ENCODE measurements at places on chromosomes 6 and 20. TPM values are rescaled to one million over a fixed set of nuclear protein-coding genes. Genes with fewer than 3 reads are reported as not detected.

Gene GTF3C6
- total RNA-seq, result 101 TPM

DNA sequence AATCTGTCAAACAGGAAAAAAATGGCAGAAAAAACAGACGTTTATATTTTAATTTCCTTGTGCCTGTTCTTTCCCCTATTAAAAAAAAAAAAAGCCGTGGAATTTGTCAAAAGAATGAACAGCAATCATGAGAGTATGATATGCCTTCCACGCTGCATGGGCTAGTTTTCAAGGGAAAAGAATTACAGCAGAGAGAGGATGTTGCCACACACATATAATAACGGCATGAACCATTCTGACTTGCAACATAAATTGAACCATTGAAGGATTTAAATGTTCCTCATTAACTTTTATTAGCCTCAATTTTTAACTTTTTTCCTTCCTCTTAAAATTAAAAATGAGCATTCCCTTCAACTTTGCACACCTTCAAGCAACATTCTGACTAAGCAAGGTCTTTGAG, 301.8 kb downstream of the FOXC1 start:
- H3K4me1 ChIP-seq, result peaks cover 2% of the 10 kb centered on the region
- H3K4me3 ChIP-seq, result no peak overlapping the region
- no peaks in the 10 kb centered on the region for H3K36me3 ChIP-seq
- H3K27ac ChIP-seq, result no peak overlapping the region

DNA sequence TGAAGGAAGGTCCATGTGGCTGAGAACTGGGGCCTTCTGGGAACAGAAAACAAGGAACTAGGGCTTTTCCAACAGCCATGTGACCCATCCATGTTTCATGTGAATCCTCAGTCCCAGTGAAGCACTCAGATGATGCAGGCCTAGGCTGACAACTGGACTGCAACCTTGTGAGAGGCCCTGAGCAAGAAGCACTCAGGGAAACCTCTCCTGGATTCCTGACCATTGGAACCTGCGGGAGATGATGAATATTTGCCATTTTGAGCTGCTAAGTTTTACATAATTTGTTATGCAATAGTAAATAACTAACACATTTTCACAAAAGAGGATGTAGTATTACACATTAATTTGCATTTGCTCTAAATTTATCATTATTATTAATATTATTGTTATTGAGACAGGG, 38.4 kb upstream of the HLA-G start:
- no peak for DNase-seq
- no peak overlapping the region for H3K4me3 ChIP-seq
- no peaks in the 10 kb centered on the region for H3K4me1 ChIP-seq
- H3K36me3 ChIP-seq, result peaks cover 4% of the 10 kb centered on the region
- H3K27me3 ChIP-seq, result peaks cover 10% of the 10 kb centered on the region

DNA sequence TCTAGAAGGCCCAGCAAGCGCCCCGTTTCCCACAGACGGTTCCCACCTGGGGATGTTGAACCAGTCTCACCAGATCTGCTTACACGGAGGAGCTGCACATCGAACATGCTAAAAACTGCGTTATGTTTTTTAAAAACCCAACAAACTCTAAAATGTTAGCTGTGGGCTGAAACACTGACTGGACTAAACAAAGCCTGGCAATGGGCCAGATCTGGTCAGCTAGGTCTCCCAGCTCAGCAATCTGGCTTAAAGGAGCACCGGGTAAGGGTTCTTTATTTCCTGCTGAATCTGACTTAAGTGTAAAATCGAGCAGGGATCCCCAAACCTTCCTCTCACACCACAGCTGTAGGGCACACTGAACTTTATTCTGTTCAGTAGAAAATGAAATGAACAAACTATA, 156.9 kb downstream of the FOXC1 start:
- H3K36me3 ChIP-seq, result no peaks in the 10 kb centered on the region
- H3K27ac ChIP-seq, result no peak overlapping the region
- H3K4me3 ChIP-seq, result no peak overlapping the region
- DNase-seq, result no peak
- no peaks in the 10 kb centered on the region for H3K27me3 ChIP-seq

Gene ECT2L
- total RNA-seq, result not detected

Gene NNAT
- 43.1 TPM for total RNA-seq

DNA sequence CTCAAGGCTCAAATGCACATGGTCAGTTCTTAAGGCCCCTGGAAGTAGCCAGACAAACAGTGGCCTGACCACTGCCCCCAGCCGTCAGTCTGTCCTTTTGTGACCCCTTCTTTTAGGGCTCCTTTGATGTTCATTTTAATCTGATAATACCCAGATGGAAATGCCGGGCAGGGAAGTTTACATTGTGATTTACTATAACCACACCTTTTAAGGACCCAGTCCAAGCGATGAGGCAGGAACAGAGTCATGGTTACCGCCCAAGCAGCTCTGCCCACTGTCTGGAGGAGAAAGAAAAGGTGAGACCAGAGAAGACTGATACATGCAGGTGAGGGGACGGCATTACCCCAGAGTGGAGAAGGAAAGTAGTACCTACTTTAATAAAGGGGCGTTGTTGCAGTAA, 110.6 kb downstream of the PLEKHG1 start:
- no peak overlapping the region for H3K4me3 ChIP-seq
- DNase-seq, result no peak
- H3K4me1 ChIP-seq, result no peaks in the 10 kb centered on the region
- H3K27ac ChIP-seq, result no peak overlapping the region
- H3K27me3 ChIP-seq, result no peaks in the 10 kb centered on the region

- H3K27me3 ChIP-seq, result no peaks in the 10 kb centered on the region
- no peak overlapping the region for H3K27ac ChIP-seq
- no peaks in the 10 kb centered on the region for H3K4me1 ChIP-seq
- H3K4me3 ChIP-seq, result no peak overlapping the region
Measured at GRCh38 chr20:60976913-60977312, 275.1 kb upstream of the CDH4 start.

DNA sequence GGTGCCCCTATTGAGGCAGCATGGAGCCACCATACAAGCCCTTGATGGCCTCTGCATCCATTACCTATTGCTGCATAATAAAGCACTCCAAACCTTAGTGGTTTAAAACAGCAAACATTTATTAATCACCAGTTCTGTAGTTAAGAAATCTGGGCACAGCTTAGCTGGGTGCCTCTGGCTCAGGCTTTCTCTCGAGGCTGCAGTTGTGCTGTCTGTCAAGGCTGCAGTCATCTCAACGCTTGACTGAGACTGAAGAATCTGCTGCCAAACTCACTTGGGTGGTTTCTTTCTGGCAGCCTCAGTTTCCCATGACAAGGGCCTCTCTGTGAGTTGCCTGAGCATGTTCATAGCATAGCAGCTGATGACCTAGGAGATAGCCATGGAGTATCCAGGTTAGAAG, 207.4 kb upstream of the LRFN2 start:
- H3K36me3 ChIP-seq, result peaks cover 2% of the 10 kb centered on the region
- no peaks in the 10 kb centered on the region for H3K27me3 ChIP-seq
- peaks cover 3% of the 10 kb centered on the region for H3K4me1 ChIP-seq
- no peak overlapping the region for H3K27ac ChIP-seq

- H3K4me1 ChIP-seq, result no peaks in the 10 kb centered on the region
- H3K4me3 ChIP-seq, result no peak overlapping the region
- peak; percentile 5 for DNase-seq
- no peak overlapping the region for H3K27ac ChIP-seq
- H3K27me3 ChIP-seq, result no peaks in the 10 kb centered on the region
Measured at GRCh38 chr20:24378661-24379483, 90.6 kb upstream of the SYNDIG1 start.

GRCh38 chr6:70312165-70312745, 9.4 kb upstream of the COL9A1 start:
- H3K27ac ChIP-seq, result no peak overlapping the region
- H3K36me3 ChIP-seq, result no peaks in the 10 kb centered on the region
- DNase-seq, result no peak
- H3K27me3 ChIP-seq, result no peaks in the 10 kb centered on the region
- H3K4me1 ChIP-seq, result no peaks in the 10 kb centered on the region

DNA sequence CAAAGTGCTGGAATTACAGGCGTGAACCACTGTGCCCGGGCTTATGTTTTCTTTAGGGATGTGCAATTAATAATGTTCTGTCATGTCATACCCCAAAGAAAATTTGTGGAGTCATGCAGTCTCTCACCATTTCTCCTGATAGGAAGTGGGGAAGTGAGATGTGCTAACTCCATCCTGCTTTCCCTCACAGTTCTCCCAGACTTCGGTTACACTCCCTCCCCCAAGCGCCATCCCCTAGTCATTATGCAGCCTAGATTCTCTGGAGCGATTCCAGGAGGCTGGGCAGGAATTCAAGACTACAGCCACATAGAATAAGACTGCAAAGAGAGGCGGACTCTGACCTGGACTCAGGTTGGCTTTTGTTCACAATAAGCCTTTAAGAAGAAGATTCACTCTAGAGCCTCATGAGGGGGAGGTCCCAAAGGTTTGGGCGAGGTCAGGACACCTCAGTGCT, 271.4 kb downstream of the ALDH8A1 start:
- no peak for DNase-seq
- no peaks in the 10 kb centered on the region for H3K36me3 ChIP-seq
- H3K27ac ChIP-seq, result no peak overlapping the region
- no peak overlapping the region for H3K4me3 ChIP-seq
- H3K27me3 ChIP-seq, result no peaks in the 10 kb centered on the region

Gene GSTA3
- not detected for total RNA-seq

Measured in H9 (cell line).